ENCODE measurements at places on chromosomes 12 and 14. TPM values are rescaled to one million over a fixed set of nuclear protein-coding genes. Genes with fewer than 3 reads are reported as not detected.

DNA sequence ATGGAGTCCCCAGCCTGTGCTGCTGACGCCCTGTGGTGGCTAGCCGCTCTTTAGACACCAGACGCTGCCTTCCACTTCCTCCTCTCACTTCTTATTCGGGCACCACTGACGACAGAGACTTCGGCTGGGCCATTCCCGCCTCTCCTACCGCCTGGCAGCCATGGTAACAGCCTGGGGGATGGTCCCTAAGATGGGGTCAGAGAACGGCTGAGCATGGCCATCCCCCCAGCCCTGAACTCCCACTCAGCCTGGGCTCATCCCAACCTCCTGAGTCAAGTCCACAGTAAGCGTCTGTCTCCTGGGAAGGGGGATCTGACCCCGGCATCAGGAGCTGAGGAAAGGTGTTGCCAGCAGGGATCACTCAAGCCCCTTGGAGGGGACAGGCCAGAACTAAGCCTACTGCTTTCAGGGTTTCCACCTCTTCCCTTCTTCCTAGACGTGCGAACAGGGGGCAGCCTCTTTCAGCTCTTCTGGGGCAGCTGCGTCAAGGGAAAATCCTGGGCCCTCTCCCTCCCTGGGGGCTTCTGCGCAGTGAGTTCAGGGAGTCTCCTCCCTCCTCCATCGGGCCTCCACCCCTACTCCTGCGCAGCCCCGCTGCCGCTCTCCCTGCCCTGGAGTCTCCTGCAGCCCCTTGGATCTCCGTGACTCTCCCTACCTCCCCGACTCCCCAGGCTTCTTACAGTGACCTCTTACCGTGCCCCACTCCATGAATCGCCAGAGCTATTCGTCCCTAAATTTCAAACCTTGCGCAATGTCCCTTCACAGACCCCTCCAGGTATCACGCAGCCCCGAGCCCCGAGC lies 643 bp upstream of the TAMALIN start:
- H3K4me3 ChIP-seq, result peak overlapping the region; percentile 74
- H3K4me1 ChIP-seq, result no peaks in the 10 kb centered on the region
- H3K27me3 ChIP-seq, result no peaks in the 10 kb centered on the region
- H3K27ac ChIP-seq, result peak overlapping the region; percentile 59

HOXC12 gene
- total RNA-seq, result not detected

DNA sequence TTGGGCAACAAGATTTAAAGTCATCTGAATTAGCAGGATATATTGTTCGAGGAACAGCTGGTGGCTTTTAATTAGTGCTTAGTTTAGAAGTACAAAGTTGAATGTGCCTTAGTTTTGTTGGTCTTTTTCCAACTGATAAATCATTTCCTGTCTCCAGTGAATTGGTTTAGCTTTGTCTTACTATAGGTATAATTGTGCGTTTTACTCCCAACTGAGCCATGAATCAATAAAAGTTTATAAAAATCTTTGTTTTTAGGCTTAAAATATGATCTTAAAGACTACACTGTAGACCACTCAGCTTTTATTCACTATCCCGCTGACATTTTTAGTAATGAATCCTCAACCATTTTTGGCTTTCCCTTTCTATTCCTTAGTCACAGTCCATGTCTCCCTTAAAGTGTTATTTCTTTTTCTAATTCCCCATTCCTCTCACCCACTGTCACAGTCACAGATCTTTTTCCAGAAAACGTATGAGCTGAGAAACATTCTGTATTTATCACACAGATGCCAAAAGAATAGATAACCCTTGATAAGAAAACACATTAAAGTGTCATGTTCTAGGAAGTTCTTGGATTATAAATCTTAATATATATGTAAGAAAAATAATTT lies 34.0 kb upstream of the ALG10 start:
- no peaks in the 10 kb centered on the region for H3K4me1 ChIP-seq
- H3K27ac ChIP-seq, result no peak overlapping the region
- no peaks in the 10 kb centered on the region for H3K36me3 ChIP-seq
- H3K27me3 ChIP-seq, result no peaks in the 10 kb centered on the region
- no peak overlapping the region for H3K4me3 ChIP-seq

FRMD6 gene
- 7.7 TPM for total RNA-seq

DIO3 gene
- 2.1 TPM for total RNA-seq

DNA sequence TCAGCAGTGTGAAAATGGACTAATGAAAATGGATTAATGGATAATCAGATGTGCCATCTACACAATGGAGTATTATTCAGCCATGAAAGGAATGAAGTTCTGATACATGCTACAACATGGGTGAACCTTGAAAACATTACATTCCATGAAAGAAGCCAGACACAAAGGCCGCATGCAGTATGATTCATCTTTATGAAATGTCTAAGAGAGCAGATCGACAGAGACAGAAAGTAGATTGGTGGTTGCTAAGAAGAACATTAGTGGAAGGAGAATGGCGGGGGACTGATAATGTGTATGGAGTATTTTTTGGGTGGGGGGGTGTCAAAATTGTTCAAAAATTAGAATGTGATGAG lies 47.3 kb downstream of the PRKAB1 start:
- H3K27me3 ChIP-seq, result no peaks in the 10 kb centered on the region
- H3K4me3 ChIP-seq, result no peak overlapping the region
- H3K27ac ChIP-seq, result no peak overlapping the region
- no peaks in the 10 kb centered on the region for H3K36me3 ChIP-seq
- DNase-seq, result no peak
